ENCODE measurements at places on chromosomes 2 and 18.

DNA sequence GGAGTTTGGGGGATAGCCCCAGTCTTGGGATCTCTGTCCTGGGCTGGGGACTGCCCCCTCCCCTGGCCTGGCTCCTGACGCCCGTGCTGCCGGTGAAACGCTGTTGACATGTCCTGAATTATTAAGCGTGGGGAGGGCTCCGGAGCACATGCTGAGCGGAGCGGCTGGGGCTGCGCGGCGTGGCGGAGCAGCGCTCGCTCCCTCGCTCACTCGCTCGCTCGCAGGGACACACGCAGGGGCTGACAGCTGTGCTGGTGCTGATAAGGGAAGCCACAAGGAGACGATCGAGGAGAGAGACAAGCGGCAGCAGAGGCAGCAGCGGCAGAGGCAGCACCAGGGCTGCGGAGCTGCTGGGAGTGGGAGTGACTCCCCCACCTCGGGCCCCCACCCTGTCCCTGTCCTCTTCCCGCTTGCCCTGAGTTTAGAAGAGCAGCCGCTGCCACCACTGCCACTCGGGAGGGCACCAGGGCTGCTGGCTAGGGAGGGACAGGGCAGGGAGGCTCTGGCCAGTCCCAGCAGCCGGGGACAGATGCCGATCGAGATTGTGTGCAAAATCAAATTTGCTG is at the start of gene ASIC4:
Gene ASIC4, plus strand, starts transcription at position 287 of the 566 bp plus-strand sequence. Its CDS starts 243 bp downstream, at position 530.
- DNase-seq: no peak

DNA sequence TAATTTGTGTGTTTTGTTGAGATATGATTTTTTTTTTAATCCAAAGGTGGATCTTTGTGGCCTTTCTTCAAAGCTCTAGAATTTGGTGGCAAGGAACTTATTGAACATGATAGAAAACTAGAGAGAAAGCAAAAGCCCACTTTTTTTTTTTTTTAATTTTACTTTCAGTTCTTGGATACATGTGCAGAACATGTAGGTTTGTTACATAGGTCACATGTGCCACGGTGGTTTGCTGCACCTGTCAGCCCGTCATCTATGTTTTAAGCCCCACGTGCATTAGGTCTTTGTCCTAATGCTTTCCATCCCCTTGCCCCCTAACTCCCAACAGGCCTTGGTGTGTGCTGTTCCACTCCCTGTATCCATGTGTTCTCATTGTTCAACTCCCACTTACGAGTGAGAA is 135.9 kb downstream of the RHBDD1 start:
- DNase-seq: no peak

GRCh38 chr2:69742322-69742952 is 503 bp downstream of the ANXA4 start:
- DNase-seq: no peak

DNA sequence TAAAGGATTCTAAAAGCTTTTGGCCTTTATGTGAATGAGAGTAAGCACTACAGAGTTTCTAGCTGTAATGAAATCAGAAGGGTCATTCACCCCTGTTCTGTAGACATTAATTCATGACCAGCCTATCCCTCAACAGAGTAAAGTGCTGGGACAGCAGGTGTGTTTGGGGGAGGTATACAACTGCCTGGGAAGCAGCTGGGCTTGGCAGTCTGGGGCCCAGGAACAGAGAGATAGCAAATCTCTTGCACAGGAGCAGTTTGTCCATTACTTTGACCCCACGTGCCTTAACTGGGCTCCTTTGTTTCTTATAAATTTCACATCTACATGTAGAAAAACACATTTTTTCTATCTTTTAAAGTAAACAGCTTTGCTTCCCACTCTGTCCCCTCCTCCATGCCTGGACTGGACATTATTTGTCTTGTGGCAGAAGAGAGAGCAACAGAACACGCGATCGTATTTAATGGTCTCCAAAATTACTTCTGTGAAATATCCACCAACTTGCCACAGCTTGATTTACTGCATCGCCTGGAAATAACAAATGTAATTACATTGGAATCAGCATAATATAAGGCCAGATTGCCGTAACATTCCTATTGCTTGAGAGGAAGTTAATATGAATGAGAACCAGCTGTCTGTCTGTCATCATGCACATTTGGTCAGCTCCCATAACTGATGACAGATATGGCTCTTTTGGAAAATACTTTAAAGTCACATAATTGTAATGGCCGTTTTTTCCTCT is 263.8 kb downstream of the RBM43 start:
- no peak for DNase-seq

DNA sequence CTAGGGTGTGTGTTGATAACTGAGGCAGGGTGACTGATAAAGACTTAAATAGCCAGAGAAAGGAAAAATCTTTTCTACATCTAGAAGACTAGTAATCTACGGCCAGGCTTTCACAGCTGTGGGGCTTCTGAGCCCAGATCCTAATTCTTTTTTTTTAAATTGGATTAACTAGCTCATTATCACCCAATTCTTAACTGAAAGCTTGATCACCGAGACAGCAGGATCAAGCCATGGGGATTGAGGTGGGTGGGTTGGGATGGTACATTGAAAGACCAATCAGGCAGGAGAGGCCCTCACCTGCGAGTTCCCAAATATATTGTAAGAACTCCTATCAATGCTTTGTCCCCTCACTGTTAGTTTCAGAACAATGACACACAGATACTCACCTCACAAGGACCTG is 20.0 kb upstream of the NFE2L2 start:
- no peak for DNase-seq

DNA sequence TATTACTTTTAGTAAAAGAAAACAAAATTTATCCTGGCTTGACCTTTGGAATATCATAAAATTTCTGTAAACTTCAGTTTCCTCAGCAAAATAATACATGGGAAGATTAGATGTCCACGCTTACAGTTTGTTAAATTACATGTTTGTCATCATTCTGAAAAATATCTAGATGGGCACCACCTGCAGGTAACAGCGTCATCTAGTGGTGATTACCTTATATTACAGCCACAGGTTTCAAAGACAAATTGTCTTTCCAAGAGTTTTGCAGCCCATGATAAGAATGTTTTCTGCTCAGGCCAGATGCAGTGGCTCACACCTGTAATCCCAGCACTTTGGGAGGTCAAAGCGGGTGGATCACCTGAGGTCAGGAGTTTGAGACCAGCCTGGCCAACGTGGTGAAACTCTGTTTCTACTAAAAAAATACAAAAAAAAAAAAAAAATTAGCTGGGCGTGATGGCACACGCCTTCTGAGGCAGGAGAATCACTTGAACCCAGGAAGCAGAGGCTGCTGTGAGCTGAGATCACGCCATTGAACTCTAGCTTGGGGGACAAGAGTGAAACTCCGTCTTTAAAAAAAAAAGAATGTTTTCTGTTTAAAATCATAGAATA is 96.3 kb upstream of the RASGRP3 start:
- no peak for DNase-seq

- peak; percentile 71 for DNase-seq
Measured at GRCh38 chr2:127197475-127198385, 22.4 kb downstream of the CYP27C1 start.
